ENCODE measurements at places on chromosomes 13 and 19. TPM values are rescaled to one million over a fixed set of nuclear protein-coding genes. Genes with fewer than 3 reads are reported as not detected.

DNA sequence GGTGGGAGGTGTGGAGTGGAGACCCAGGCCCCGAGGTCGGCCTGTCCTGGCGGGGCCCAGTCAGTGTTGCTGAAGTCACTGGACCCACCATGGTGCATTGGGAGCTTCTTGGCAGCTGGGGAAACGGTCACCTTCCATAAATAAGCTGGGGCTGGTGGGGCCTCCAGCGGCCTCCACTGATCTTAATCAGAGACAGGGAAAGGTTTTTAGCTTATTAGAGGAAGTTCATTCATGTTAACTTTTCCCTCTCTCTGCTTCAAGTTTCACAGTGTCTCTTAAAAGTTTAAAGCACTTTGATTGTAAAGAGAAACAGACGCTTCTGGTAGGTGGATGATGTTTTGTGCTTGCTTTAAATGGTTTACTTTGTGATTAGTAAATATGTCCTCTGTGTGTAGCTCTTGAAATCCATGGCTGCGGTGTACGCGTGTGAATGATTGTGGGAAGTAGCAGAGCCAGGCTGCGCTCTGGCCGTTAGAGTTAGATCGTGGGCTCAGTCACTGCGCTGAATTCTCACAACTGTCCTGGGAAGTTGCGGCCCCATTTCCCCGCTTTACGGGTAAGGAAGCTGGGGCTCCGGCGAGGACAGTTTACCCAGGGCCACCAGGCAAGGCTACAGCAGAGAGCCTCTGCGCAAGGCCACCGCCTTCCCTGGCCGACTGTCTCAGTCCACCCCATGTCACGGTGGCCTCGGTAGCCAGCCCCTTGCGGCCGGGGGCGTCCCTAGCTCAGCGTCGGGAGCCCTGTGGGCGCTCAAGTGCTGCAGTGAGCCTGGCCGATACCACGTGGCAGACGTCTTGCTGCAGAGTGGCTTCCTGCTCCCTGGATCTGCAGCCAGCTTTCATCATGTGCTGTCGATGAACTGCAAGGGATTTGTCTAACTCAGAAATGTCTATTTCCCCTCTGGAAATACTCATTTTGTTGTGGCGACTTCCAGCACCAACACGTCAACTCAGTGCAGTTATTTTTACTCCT is 16.5 kb upstream of the NDUFS7 start:
- no peak for DNase-seq

DNA sequence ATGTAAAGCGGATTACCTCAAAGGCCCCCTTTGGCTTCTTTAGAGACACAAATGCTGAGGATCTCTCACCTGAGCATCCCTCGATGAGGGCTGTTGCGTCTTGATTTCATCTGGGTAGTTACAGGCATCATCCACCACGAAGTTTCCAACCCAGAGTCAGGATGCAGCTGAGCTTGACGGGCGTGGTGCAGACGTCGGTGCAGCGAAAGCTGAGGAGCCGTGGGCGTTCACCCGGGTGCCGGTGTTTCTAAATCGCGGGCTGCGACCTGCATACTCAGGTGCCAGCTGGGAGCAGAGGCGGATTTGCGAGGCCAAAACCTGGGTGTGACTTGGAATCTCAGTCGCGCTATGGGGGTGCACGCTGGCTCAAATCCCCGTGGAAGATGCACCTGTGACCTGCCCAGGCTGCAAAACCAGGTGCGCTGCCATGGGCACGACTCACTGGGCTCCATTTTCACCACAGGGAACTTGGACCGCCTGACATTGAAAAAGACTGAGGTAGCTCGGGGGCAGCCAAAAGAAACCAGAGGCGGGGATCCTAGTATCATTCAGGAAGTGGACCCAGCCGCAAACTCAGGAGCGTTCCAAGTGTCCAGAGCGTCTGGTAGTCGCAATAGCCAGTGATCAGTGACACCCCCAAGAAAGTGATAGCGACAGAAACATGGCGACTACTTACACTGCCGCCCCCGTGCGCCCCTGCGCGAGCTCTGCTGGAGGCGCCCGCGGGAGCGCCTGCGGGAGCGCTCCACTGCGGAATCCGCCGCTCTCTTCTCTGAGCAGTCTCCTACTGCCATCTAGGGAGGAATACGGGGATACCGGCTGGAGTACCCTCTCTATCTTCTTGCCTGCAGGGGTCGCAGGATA is 36.4 kb upstream of the IGFL4 start:
- DNase-seq = peak; percentile 38

DNA sequence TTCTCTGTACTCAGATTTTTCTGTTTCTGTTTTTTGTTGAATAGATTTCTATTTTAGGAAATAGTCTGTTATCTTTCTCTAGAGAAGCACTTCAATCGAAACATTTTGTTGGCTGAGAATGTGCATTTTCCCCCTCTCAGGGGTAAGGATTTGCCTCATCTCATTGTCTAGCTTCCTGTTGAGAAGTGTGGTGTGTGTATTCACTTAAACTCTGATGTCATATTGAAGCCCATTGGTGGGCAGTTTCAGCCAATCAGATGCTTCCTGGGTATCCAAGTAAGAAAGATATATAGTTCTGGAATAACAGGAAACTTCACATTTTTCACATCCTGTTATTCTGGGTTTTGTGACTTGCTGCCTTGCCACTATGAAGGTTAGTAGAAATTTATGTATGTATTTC is 87.6 kb downstream of the ARHGEF7 start:
- no peak for DNase-seq

DNA sequence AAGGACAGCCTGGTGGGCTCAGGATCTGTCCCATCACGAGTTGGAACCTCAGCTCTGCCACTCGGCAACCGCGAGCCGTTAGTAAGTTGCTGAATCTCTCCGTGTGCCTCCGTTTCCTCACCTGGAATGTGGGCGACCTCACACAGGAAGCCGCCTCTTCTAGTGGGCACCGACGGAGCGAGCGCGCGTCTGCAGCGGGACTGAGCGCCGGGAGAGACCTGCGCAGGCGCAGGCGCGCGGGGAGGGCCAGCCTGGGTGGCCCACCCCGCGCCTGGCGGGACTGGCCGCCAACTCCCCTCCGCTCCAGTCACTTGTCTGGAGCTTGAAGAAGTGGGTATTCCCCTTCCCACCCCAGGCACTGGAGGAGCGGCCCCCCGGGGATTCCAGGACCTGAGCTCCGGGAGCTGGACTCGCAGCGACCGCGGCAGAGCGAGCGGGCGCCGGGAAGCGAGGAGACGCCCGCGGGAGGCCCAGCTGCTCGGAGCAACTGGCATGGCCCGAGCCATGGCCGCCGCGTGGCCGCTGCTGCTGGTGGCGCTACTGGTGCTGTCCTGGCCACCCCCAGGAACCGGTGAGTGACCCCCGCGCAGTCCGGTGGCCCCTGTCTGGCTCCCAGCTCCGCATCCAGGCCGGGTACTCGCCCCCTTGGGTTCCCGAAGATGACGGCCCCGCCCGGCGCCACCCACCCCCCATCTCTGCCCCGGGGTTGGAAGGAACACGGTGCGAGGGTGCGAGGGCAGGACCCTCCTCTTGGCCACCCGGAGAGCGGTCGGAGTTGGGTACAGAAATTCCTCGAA is at the start of gene PVR:
Gene PVR, plus strand, starts transcription at position 306 of the 797 bp plus-strand sequence. Its CDS starts 187 bp downstream, at position 493.
- peak; percentile 79 for DNase-seq

DNA sequence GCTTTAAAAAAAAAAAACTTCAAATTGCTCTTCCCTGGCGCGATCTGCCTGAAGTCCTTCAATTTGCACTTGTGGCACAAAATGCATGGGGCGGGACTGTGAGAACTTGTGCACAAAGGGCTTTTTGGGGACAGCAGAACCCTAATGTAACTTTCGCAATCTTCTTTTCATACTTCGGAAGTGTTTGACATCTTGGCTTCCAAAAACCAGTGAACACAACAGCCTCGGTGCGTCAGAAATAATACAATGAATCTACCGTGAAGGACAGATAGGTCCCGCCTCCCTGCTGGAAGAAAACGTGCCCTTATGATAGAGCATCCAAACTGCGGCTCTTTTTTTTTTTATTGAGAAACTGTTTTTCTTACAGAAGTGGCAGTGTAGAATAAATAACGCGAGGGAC is 36.6 kb downstream of the KLF2 start:
- no peak for DNase-seq

- DNase-seq = no peak
Measured at GRCh38 chr13:99282264-99283231, 24.4 kb upstream of the GPR18 start.

DNA sequence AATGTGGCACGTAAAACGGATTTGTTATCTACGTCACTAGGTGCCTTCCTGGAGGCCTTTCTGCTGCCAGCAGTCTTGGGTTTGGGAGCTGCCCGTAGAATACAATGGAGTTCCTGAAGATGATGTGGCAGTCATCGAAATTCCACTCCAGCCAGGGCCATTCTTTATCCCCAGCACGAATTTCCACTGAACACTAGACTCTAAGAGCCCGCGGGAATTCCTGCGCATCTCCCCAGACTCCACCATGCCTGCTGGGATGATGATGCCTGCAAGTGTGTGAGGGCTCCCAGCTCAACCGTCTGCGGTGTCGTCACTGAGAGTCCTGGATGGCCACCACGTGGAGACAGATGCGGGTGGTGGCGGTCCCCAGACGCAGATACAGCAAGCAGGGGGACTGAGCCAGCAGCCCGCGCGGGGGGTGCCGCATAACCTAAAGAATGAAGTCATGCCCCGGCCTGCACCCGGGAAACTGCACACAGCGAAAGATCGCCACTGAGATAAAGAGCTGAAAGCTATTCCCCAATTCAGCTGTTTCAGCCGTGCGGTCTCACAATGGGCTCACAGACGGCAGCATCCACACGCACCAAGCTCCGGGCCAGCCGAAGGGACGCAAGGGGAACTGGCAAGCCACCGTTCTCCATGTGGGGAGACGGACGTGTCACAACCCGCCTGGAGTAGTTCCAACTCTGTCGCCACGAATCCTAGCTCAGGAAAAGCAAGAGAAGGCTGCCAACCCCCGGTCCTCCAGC is 41.1 kb downstream of the COL4A1 start:
- DNase-seq = no peak

- DNase-seq = no peak
Measured at GRCh38 chr13:25166306-25166705, 5.8 kb downstream of the AMER2 start.

DNA sequence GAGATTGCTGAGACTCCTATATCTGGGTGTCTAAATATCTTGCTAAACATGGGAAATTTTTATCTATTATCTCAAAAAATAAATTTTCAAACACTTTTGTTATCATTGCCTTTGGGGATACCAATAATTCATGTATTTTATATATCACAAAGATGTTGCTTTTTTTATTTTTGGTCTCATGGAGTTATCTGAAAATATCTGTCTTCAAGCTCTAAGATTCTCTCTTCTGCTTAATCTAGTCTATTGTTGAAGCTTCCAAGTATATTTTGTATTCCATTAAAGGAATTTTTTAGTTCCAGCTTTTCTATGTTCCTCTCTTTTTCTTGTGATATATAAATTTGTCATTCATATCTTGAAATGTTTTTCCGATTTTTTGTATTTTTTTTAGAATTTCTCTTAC is 812.0 kb downstream of the DACH1 start:
- DNase-seq = no peak

DNA sequence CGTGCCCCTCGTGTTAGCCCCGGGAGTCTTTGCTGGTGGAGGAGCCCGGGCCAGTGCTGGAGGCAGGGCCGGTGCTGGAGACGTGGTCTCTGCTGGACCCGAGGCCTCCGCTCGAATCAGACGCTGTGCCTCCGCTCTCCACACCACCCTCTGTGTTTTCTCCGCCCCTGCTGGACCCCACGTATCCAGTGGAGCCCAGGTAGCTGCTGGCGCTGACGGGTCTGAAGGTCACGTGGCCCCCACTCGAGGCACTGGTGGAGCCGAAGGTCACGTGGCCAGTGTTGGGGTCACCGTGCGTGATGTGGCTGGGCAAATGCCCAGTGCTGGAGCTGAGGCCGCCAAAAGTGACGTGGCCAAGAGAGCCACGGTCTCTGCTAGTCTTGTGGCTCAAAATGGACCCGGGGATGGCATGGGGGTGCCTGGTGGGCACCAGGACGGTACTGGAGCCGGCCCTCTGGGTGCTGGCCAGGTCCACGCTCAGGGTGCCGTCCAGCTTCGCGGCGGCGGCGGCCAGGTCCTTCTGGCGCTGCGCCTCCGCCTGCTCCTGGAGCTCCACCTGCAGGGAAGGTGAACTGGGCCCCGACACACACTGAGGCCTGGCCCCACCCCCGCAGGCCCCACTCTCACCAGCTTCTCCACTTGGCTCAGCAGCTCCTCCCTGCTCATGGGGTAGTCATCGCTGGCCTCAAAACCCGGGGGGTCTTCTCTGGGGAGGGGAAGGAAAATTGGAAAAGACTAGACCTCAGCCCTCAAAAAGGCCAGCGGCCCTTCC is 27.3 kb downstream of the ZNF114 start:
- DNase-seq = no peak

DNA sequence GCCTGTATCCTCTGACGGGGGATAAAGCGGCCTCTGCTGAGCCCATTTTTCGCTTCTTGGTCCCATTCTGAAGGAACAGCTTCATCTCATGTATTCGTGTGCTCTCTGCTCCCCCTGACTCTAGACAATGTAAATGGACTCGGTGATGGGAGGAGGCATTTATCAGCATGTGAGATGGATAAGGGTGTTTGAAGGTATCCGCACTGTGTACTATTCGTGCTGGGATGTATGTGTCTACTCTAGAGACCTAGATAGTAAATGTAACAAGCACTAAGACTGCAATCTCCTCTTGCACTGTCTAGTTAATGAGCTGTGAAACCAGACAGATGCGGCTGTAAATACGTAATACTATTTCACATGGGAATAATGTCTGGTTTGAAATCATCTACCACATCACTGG is 134.6 kb upstream of the ARGLU1 start:
- no peak for DNase-seq

DNA sequence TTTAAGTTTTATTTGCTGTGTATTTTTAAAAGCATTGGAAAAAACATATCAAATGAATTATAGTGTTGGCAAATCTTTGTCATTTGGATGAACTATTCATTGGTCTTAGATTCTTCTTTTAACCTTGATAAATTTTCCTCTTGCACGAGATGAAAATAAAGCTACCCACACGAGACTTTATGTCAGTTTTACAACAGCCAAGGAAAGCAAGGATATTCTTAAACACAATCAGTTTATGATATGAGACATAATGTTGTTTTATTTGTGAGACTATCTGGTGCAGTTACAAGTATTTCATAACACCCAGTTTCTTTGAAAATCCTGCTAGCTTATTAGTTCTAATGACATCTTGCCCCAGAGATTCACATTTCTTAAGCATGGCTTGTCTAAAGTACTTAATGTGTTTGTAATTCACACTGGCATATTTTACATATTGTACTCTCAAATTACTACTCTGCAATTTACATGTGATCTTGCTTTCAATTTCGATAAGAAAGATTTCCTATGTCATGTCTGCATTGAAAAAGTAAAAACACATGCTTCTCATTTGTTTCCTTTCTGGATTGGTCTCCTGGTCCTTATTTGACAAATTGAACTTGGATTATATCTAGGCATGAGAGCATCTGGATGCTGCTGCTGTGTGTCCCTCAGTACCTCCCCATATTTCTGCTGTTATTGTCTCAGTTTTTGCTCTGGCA is 955.5 kb upstream of the PCDH9 start:
- no peak for DNase-seq

Gene MEF2B
- 1.4 TPM for total RNA-seq

Gene CLDN10
- total RNA-seq = 0.28 TPM

Gene LILRB2
- 3.2 TPM for total RNA-seq

Gene PABPC3
- total RNA-seq = 0.34 TPM

Gene UBE2L5
- not detected for total RNA-seq
